ENCODE measurements at places on chromosomes 6 and 20.

DNA sequence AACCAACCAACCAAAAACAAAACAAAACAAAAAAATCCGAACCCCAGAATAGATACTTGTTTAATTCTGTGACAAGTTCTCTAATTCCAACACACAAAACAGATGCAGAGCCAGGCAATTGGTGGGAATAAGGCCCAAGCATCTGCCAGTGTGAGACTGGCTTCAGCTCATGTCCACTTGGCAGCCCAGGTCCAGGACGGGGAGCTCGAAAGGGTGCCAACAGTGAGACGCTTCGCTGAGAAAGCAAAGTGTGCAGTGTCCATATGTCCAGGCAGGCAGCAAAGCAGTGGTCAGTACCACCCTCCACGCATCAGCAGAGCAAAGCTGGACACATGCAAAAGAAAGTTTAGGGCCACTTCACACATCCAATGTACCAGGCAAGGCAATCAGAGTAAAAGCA lies 102.9 kb downstream of the RALGAPA2 start:
- DNase-seq, result no peak

DNA sequence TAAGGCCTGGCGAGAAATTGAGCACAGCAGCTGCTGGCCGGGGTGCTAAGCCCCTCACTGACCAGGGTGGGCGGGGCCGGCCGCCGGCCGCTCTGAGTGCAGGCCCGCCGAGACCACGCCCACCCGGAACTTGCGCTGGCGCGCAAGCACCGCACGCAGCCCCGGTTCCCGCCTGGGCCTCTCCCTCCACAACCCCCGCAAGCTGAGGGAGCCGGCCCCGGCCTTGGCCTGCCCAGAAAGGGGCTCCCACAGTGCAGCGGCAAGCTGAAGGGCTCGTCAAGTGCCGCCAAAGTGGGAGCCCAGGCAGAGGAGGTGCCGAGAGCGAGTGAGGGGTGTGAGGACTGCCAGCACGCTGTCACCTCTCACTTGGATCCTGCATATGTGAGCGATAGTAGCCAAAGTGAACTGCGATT lies 251.2 kb downstream of the GJA1 start:
- DNase-seq, result no peak

GRCh38 chr6:4426968-4427367 lies 291.6 kb upstream of the ECI2 start:
- DNase-seq, result no peak

DNA sequence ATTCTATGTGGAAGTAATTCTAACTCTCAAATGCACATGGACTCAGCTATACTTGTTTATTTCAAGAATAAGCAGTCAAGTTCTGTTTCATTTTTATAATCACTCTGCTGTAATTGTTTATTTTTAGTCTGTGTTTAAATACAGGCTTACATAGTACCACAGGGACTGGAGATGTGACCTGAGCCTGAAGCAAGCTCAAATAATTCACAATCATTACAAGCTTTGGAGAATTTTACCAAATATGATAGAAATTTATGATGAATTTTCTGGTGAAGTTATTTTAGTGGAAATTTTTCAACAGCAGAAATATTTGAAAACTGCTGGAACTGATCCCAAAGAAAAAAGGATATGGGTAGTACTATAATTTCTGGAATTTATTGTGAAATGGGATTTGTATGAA lies 41.6 kb upstream of the DSE start:
- no peak for DNase-seq

DNA sequence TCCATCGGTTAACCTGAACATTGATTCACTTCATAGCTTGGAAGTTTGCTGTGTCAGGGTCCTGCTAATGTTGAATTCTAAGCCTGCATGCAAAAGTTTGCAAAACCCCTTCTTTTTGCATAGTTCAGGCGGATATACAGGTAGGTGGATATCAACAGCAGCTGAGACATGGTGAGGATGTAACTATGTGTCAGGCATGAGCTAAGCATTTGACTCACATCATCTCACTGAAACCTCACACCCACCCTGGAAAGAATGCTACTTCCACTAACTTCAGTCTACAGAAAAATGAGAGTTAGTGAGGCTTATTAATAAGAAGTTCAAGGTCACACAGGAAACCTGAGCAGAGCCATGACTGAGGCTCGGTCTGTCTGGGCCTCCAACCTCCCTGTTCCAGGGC lies 276.9 kb downstream of the BMP7 start:
- DNase-seq, result no peak

DNA sequence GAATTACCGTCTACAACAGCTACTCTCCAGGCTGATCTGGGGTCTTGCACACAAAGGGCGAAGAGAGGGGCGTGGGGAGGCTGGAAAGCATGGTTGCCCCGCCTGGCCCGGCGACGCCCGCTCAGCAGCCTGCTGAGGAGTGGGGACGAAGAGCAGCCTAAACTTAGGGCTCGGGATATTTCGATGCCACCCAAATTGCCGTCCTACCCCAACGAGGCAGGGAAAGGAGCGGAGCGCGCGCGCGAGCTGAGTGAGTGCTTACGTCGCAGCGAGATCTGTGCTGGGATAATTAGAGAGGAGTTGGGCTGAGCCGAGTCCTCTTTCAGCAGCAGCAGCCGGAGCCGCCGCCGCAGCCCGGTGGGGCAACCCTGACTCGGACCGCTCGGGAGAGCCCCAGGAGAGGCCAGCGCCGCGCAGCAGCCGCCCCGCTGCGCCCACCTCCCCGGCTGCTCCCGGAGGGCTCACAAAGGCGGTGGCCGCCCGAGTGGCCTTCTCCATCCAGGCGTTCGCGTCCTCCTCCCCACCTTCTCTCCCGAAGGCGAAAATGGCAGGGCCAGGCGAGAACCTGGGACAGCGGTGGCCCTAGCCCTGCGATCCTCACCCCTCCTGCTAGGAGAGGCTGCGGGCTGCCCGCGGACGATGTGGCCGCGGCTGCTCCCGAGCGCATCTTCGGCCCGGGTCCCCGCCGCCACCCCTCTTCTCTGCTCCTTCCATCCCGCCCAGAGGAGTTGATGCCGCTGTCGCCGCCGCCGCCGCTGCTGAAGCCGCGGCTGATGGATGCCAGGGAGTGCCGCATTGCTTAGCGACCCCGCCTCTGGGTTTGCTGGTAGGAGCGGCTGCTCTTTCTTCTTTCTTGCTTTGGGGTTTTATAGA lies at the start of gene CLVS2:
Gene CLVS2, plus strand, starts transcription at position 315 of the 873 bp plus-strand sequence. CDS start 1,543 bp downstream, outside the sequence.
- DNase-seq, result no peak

- DNase-seq, result no peak
These were observed 79.9 kb upstream of the CCDC167 start for GRCh38 chr6:37579444-37580067.

- no peak for DNase-seq
These were observed 32.7 kb downstream of the CEBPB start for GRCh38 chr20:50223039-50224005.

DNA sequence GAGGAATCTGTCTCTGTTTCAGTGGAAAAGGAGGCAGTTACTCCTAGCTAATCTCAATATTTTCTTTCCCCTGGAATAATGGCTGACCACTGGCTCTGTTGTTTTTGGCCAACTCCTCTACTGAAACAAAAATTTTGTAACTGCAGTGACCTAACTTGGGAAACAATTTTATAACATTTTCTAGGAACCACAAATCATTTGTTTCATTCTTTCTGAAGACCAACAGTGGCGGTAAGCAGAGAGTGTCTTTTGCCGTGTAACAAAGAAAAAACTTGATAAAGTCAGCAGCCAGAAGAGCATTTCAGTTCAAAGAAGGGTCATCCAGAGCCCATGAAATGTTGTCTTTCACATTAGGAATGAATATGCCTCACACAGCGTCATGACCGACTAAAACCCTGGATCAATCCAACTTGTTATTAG lies 11.8 kb upstream of the BFSP1 start:
- no peak for DNase-seq

GRCh38 chr6:9948678-9949077 lies 466.2 kb downstream of the TFAP2A start:
- DNase-seq, result no peak

GRCh38 chr20:2991532-2991931 lies 51.9 kb upstream of the GNRH2 start:
- no peak for DNase-seq

DNA sequence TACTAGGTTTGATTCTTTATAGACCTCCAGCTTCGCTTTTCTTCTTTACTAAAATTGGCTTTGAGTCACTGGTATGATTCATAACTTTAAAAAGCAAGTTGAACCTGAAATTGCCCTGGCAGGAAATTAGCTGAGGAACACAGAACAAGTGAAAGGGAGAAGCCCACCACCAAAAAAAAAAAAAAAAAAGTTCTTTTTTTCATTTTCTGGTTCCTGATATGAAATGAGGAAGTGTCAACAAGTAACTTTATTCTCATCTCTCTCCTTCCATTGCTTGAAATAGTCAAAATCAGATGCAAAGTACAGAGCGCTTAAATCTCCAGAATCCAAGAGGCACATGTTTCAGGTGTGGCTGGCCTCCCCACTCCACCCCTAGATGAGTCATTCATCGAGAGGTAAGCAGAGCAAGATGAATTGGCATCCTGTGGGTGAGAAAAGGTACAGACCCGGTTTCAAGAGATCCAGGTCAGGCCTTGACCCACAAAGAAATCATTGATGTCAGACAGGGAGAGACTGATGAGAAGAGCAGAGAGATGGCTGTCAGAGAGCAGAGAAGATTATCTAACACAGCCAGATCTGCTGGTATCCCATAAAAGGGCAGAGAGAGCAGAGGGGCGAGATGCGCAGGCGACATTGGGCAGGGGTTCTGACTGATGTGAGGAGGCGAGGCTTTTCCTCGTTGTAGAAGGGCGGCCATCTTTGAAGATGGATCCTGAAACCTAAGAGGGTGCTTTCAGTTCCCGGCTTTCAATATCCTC lies 54.8 kb upstream of the MBOAT1 start:
- DNase-seq, result no peak

DNA sequence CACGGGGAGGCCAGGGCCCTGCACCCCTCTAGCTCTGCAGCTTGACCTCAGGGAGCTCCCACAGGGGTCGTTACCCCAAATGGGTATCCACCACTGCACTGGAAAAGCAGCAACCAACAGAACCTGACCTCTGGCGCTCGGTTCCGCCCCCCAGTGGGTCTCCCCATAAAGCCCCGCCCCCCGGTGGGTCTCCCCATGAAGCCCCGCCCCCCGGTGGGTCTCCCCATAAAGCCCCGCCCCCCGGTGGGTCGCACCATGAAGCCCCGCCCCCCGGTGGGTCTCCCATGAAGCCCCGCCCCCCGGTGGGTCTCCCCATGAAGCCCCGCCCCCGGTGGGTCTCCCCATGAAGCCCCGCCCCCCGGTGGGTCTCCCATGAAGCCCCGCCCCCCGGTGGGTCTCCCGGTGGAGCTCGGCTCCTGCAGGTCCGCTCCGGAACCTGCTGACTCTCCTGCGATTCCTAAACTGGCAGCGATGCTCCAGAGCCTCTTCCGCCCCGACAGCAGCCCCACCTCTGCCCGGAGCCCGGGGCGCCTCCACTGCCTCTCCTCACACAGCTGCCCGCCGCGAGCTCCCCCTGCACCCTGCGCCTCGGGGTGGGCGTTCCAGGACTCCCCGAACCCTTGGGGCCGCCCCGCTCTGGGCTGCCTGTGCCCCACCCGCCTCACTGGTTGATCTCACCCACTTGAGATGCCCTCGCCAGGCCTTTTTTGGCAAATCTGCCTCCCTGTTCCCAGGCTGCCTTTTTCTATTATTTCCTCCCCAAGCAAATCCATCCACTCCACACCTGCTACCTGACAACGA lies 12.1 kb downstream of the SLC2A4RG start:
- no peak for DNase-seq

GRCh38 chr6:137051790-137052472 lies 7.2 kb upstream of the IL20RA start:
- DNase-seq, result no peak

DNA sequence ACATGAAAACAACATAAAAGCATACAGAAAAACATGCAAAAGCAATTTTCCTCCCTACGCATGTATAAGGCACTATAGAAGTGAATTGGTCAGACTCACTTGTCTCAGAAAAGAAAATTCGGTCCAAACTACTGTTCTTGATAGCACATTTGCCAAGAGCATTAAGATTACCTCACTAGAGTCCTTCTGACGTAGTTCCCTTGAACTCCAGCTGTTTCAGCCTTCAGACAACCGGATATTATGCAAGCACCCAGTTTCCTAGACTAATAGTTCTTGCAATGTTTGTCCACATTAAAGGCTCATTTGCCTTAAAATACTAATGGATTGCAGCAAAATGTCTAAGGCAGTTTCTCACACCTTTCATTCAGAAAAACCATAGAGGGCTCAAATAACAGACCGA lies 2.5 kb upstream of the CASS4 start:
- no peak for DNase-seq

DNA sequence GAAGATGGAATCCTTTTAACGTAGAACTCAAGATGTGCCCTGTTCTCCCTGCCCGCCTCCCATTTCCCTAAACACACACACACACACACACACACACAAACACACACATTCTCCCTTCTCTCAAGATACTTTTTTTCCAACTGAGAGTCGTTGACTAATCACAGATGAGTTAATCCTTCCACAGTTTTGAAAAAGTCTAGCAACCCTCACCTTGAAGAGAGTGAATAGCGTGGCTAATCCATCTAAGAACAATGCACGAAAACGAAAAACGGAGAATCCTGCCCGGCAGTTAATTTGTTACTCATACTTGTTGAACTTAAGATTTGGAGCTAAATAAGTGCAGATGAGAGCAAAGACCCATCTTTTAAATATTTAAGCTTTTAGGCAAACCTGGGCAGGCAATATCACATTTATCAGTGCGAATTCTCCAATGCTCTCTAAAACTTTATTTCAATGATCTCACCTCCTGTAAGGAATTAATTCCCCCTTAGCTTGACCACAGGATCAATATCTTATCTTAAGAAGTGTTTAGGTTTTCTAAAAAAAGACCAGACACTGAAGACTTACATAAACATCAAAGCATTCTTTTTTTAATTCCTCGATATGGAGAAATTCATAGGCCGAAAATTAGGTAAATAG lies 1.1 kb downstream of the AGPAT4 start:
- no peak for DNase-seq

DNA sequence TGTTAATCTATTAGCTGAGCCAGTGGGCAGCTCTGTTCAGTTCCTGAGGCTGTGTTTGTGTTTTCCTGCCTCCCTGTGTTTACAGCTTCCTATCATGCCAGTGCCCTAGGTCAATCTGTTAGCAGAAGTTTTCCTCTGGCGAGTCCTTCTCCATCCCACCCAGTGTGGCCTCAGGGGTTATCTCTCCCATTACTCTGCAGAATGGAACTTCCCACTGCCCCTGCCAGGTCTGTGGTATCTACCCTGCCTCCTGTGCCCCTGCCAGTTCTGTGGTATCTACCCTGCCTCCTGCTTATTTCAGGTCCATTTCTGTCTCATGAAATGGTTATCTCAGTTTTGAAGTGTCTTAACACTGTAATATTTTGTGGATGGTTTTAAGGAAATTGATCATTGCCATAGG lies 63.1 kb downstream of the SLX4IP start:
- DNase-seq, result no peak

- no peak for DNase-seq
These were observed 64.8 kb downstream of the SLC2A10 start for GRCh38 chr20:46774236-46774635.
